ENCODE measurements at places on chromosomes 5 and 9.
A peak's percentile ranks its signal among the peaks of the same experiment; 100 is the strongest.

GRCh38 chr5:82786748-82787147, 290.4 kb downstream of the TMEM167A start:
- no peak for DNase-seq

GRCh38 chr9:135093111-135093510, 5.6 kb downstream of the OLFM1 start:
- no peak for DNase-seq

- no peak for DNase-seq
Observed at GRCh38 chr5:41508186-41508585, 2.2 kb downstream of the PLCXD3 start.

GRCh38 chr5:153168241-153168640, 322.2 kb upstream of the GRIA1 start:
- no peak for DNase-seq

DNA sequence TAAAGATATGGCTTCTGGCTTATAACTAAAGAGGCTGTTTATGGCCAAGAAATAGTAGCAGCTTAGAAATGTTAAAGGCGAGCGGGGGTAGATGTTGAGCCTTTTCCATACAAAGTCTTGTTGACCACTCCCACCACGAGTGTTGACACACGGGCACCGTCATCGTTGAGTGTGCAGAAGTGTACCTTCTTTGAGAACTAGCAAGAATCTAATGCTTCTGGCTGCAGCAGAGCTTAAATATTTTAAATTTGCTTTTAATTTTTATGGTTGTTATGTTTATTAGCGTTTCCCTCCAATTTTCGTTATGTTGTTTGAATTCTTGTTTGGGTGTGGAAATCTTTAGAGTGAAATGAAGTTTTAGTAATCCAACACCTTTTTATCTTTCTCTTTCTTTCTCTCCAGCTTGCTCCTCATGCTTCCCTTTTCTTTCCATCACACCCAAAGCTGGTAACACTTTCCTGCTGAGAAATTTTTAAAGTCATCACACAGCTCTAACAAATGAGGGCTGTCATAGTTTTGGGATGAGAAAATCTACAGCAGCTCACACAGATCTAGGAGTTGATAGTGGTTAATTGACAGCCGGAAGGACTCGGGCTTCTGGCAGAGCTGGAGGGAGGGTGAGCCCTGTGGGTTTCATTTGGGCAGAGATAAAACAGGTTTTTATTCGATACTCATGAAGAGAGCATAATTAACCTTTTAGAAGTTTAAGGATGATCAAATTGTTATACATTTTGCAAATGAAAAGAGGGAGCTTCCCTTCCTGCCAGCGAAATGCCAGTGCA, 120.1 kb upstream of the ZNF608 start:
- DNase-seq, result no peak

DNA sequence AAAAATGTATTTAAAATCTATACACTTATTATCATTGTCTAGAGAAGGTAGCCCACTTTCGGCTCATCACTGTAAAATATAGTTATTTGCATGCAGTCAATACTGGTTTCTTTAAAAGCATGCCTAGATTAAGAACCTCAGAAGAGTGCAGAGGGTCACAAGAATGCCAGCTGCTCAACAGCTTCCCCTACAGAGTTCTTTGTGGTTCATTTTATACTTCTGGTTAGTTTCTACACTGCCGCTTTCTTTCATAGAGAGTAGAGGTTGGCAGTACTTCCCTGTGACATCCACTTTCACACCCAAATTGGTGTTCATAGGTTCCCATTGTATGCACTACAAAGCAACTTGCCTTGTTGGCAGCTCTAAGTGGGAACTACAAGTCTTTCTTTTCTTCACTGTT, 137.3 kb downstream of the KIAA0825 start:
- peak; percentile 69 for DNase-seq

GRCh38 chr5:134965271-134965825, 2.4 kb upstream of the CATSPER3 start:
- no peak for DNase-seq

DNA sequence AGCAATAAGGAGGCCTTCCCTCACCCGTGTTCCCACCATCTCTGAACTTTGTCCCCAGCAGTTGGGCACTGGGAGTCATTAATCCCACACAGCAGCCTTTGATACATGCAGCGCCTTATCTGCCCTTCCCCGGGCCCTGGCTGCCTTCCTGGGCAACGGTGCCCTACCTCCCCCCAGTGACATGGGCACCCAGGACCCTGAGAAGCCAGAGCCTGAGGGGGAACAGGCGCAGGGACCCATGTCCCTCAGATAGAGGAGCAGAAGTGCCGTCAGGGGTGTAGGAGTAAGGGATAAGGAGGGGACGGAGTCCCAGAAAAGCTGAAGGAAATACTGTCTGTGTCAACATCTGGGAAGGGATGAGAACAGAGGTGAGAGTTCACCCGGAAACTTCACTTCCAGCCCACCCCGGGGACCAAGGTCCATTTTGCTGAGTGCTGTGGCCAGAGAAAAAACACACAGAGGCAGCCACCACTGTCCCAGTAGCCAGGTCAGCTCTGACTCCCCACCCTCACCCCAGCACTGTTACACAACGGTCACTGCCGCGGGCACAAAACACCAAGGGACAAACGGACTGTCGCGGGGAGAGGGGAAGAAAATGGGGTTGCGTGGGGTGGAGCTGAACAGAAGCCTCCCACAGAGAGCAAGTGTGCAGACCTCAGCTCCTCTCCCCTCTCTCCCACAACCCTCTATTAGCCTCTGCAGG, 3.8 kb downstream of the PCDH1 start:
- DNase-seq, result no peak

DNA sequence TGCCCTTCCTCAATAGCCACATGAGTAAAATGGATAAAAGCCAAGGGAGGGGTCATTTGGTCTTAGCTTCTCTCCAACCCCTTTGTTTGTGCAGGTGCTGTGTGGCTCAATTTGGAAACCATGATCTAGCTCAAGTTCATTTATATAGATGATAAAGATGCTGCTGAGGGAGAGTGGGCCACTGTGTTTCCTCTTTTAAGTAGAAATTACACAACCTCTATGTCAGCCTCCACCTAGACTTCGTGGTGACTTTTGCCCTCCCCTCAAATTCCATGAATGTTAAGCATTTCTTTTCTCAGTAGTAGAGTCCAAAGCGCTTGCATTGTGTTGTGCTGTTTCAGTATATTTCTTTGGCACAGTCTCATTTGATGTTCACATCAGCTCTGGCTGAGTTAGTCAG, 241.4 kb downstream of the ARHGAP26 start:
- no peak for DNase-seq

- no peak for DNase-seq
Observed at GRCh38 chr9:99146574-99146973, 41.7 kb downstream of the TGFBR1 start.

GRCh38 chr5:28328681-28329080, 1290.3 kb upstream of the CDH9 start:
- DNase-seq, result no peak

GRCh38 chr5:173963867-173964441, 25.0 kb upstream of the C5orf47 start:
- DNase-seq, result no peak

GRCh38 chr5:39192450-39193160, 26.8 kb downstream of the FYB1 start:
- DNase-seq, result peak; percentile 44

GRCh38 chr9:98532574-98532973, 176.2 kb downstream of the GABBR2 start:
- no peak for DNase-seq

GRCh38 chr5:106525438-106525837, 1145.3 kb downstream of the EFNA5 start:
- DNase-seq, result no peak

DNA sequence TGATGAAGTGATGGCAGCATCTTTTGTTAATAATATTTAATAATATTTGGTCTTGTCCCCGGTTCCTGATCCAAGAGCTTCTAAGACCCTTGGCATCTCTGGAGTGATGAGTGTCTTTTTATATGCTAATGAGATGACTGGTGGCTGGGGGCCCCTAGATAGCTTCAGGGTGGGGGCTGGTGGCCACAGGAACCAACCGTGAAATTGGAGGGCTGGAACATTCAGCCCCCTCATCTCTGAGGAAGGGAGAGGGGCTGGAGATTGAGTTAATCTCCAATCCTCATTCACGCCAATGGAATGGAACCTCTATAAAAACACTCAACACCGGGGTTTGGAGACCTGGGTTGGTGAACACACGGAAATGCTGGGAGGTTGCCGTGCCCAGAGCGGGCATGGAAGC, 78.2 kb upstream of the RAPGEF1 start:
- no peak for DNase-seq

DNA sequence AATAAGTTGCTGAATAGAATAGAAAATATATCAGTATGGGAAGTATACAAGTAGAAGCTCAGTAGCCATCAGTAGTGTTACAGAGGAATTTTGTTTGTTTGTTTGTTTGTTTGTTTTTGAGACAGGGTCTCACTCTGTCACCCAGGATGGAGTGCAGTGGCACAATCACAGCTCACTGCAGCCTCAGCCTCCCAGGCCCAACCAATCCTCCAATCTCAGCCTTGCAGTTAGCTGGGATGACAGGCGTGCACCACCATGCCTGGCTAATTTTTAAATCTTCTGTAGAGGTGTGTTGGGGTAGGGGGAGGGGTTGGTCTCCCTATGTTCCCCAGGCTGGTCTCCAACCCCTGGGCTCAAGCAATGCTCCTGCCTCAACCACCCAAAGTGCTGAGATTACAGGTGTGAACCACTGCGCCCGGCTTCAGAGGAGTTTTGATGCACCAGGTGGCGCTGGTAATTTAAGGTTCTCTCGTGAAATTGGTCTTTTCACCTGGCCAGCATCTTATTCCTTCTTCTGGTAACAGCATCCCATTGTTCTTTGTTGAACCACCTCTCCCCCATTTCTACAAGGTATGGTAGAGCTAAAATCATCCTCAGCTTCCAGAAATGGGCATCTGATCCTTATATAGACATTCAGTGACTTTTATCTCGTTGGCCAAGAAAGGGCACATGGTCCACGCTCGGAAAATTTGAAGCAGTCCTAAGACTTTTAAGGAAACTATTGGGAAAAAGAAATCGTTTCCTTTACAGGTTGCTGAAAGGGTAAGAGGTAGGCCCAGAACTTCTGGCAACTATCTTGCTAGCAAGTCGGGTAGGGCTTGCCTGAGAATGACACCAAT, 157.1 kb downstream of the ARRDC3 start:
- no peak for DNase-seq

GRCh38 chr5:75468593-75468992, 42.8 kb downstream of the CERT1 start:
- no peak for DNase-seq

DNA sequence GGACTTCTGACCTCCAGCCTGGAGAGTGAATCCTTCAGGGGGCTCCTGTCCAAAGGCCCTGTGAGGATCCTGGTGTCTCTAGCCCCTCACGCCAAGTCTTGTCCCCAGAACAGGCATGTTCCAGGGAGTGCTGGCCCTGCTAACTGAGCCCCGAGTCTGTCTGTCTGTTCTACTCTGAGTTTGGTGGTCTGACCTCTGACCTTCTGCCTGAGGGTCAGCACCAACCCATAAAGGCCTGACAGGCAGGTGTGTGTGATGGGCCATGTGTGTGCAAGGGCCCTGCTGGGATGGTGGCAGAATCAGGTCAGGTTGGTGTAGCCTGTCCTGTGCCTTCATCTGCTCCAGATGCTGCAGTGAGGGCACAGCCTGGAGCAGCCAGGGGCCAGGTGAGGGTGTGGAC, 46.3 kb downstream of the PHF2 start:
- DNase-seq, result no peak

- DNase-seq, result no peak
Observed at GRCh38 chr5:132371603-132371994, 2.1 kb downstream of the SLC22A5 start.

DNA sequence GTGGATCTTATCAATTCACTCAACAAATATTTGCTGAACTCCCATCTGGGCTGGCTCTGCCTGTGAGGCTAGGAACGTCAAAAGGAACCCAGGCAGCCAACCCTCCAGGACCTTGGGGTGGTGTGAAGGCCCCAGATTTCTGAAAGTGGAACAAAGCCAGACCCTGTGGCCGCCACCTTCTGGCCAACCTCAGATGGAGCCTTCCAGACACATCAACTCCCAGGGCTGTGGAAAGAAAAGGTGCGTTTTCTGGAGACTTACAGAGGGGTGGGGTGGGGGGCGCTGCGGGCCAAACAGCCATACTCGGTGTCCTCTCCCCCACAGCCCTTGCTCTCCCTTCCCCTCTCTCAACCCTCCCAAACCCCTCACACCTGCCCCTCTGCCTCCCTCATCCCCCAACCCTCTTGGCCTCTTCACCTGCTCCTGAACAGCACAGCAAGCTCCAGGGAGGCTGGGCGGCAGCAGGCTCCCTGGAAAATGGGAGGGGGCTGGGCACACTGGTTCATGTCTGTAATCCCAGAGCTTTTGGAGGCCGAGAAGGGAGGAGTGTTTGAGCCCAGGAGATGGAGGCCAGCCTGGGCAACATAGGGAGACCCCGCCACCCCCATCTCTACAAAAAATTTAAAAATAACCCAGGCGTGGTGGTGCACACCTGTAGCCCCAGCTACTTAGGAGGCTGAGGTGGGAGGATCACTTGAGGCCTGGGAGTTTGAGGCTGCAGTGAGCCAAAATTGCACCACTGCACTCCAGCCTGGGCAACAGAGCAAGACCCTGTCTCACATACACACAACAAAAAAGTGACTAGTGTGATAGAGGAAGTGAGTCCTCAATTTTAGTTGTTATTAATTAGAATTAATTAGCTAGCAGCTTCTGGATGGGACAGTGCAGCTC, 45.0 kb upstream of the PRRC2B start:
- peak; percentile 19 for DNase-seq

DNA sequence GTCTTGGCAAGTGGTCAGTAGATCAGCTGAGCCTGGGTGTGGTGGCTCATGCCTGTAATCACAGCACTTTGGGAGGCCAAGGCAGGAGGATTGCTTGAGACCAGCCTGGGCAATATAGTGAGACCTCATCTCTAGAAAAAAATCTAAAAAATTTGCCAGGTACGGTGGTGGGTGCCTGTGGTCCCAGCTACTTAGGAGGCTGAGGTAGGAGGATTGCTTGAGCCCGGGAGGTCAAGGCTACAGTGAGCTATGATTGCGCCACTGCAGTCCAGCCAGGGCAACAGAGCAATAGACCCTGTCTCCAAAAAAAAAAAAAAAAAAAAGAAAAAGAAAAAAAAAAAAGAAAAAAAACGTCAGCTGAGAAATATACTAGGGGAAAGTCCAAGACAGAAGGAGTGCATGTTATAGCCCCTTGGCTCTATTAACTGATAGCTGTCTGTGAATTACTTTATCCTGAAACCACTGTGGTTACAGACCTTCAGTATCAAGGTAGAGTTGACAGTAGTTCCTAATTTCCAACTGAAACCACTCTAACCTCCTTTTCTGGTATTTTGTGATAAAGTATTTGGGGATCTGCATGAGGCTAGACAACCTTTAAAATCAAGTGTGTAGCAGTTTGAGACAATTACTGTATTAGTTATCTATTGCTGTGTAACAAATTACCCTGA, 2.3 kb upstream of the INIP start:
- no peak for DNase-seq

GRCh38 chr9:27527702-27528075, 1.9 kb downstream of the MOB3B start:
- no peak for DNase-seq

- no peak for DNase-seq
Observed at GRCh38 chr5:56369361-56369811, 136.3 kb upstream of the ANKRD55 start.

DNA sequence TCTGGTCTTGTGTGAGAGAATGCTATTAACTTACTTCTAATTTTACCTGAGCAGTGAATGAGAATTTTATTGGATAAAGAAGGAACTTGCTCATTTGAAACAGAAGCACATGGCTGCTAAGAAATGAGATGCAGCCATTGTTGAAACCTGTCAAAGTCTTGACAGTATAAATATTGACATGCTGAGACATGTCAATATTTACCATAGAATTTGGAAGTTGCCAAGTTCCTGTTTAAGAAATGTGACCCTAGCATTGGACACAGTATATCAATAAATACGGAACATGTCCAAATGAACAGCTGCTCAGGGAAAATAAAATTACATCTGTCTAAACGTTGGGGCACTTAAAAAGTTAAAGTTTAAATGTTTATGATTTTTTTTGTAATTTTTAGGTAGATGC, 7.8 kb downstream of the XRCC4 start:
- DNase-seq, result no peak
